Pulmonary artery endothelial cell (primary cell): ENCODE measurements at places on chromosomes 12 and 14. TPM values are rescaled to one million over a fixed set of nuclear protein-coding genes. Genes with fewer than 3 reads are reported as not detected.

Gene DTX1
- total RNA-seq, result not detected in 2 replicates

Gene PRICKLE1
- 36.5 and 36.7 TPM in 2 replicates for total RNA-seq

Gene ATL1
- total RNA-seq, result 1.1 and 5.5 TPM in 2 replicates

Gene BCDIN3D
- total RNA-seq, result 2.3 and 3.1 TPM in 2 replicates

Gene ANO2
- total RNA-seq, result 9.4 and 12.7 TPM in 2 replicates

Gene ANKS1B
- 0.07 and 0.28 TPM in 2 replicates for total RNA-seq

Gene KERA
- not detected in 2 replicates for total RNA-seq

Gene DRAM1
- total RNA-seq, result 27.4 and 29.7 TPM in 2 replicates

Gene TGM1
- 0.40 and 0.74 TPM in 2 replicates for total RNA-seq
